ENCODE measurements at places on chromosomes 1 and 21.

- no peak for DNase-seq
Measured at GRCh38 chr1:192442736-192443135, 125.9 kb downstream of the RGS21 start.

DNA sequence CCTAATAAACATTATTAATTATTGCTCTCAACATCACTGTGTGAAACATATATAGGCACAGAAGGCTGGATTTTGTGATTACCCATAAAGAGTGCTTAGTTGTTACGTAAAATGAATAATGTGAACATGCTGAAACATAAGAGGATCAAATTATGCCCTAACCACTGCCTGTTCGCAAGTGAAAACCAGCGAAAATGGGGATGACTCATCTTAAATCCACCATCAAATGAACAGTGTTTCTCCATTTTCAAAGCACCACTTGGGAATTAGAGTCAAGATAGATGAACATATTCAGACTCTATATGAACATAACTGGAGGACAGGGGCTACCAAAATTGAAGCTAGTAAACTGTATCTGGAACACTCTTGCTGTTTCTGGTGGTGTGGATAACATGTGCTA is 386.2 kb downstream of the HHIPL2 start:
- DNase-seq = no peak

GRCh38 chr1:15684468-15685291 is 560 bp downstream of the PLEKHM2 start:
- peak; percentile 54 for DNase-seq

- DNase-seq = peak; percentile 18
Measured at GRCh38 chr21:26070822-26071425, 99.6 kb downstream of the APP start.

GRCh38 chr1:200035956-200036618 is 8.6 kb downstream of the NR5A2 start:
- no peak for DNase-seq

- no peak for DNase-seq
Measured at GRCh38 chr1:96234299-96234698, 487.3 kb upstream of the PTBP2 start.

GRCh38 chr1:45769261-45769932 is 18.9 kb upstream of the IPP start:
- no peak for DNase-seq
